Activated CD4-positive, alpha-beta T cell treated with anti-CD3 and anti-CD28 coated beads, Interleukin-2, amount 10 ng/mL, durations not matched to agents 24 days and 14 days (primary cell): ENCODE measurements at places on chromosomes 13 and 19.

- no peak for DNase-seq
Measured at GRCh38 chr19:56146904-56147303, 5.8 kb downstream of the ZNF444 start.

DNA sequence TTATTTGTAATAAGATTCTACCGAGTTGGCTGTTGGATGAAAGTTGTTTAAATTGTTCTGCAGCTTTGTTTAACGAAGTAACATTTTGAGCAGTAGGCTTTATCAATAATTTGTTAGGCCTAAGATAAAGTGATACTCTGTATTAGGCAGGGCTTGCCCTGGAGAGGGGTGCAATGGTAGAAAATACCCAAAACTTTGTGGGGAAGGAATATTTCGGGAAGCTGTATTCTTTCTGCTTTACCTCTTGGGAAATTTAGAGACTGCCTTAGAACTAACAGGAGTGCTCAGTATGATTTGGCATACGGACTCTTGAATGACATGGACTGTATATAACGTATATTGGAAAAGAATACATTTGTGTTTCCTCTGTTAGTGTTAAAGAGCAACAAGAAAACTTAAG is 2.5 kb downstream of the PDS5B start:
- DNase-seq: no peak

- no peak for DNase-seq
Measured at GRCh38 chr19:16024266-16025107, 51.8 kb upstream of the TPM4 start.

DNA sequence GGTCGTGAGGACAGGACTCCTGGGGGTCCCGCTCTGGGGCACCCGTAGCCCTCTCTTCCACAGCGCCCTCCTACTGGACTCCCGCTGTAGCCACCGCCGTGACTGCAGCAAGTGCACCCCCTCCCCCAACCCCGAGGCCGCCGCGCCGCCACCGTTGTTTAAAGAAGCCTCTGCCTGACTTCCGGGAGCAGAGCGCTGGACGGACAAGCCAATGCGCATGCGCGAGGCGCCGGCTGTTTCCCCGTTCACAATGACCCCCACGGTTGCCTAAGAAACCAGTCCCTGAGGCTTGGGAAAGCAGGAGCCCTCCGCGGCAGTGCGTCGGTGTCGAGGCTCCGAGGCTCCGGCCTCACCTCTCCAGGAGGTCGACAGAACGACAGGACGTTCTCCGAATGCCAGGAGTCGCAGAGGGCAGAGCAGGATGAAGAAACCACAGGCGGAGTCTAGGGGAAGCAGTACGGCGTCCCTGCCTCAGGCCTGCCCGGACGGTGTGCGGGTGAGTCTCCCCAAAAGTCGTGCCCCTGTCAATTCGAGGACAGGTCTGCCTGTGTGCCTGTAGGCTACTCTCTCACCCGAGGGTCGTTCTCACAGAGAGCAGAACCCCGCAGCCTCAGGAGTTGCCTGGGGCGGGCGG is 70.5 kb upstream of the ZNF420 start:
- peak; percentile 82 for DNase-seq

GRCh38 chr19:41325947-41326706 is 16.2 kb downstream of the CCDC97 start:
- peak; percentile 70 for DNase-seq

DNA sequence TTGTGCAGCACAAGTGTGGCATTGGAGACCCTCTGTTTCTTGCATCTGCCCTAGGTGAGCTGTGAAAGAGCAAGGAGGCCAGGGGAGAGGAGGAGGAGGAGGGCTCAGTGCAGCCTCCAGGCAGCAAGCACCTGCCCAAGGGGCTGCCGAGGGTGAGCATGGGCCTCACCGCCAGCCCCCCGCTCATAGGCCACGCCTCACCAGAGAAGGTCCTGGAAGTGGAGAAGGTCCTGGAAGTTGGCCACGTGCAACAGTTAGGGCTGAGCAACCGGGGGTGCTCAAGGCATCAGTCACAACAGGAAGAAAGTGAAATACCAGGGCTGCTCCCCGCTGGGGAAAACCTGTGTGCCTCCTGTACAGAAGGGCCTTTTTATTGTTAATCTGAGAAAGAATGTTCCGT is 168.9 kb downstream of the TEX29 start:
- no peak for DNase-seq

GRCh38 chr13:99265162-99265800 is 7.1 kb upstream of the GPR18 start:
- DNase-seq: no peak
